ENCODE measurements at places on chromosomes 2 and 18.

DNA sequence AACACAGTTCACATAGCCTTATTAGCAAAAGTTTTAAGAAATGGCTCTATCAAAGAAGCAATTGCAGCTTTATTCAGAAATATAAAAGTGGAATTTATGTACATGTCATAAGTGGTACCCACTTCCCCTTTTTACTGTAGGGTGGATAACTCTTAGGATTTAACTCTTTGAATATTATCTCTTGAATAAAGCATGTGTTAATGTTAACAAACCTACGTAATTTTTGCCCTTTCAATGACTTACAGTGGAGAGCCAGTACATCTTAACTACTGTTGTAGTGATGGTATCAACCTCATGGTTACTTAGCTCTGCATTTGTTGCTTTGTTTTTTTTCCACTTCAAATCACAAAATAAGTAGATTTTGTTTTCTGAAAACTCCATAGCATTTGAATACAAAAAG lies 8.8 kb downstream of the NABP1 start:
- no peak for DNase-seq

DNA sequence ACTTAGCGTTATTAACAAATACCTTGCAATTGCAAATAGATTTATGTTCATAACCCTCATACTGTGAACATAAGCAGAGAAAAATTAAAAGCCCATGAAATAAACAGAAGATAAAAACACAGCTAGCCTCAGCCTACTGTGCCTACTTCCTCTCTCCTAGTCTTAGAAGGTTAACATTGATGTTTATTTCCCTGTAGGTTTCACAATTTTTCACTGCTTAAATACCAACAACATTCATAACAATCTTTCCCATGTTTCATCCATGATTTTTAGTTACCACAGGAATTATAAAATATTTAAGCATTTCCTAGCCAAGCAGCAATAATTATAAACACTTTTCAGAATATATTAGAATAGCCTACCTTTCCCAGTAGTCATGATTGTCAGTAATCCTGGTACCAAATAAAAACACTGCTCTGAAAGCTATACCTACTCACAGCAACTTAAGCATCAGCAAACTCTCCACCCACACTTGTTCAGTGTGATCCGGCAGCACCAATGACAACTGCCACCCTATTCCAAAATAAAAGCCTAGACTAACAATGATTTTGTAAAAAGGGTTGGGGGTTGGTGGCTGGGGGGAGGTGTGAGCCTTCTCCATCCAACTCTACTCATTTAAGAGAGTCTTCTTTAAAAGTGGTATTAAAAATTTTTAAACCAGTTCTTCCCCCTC lies 40.6 kb upstream of the RNU4ATAC start:
- no peak for DNase-seq

DNA sequence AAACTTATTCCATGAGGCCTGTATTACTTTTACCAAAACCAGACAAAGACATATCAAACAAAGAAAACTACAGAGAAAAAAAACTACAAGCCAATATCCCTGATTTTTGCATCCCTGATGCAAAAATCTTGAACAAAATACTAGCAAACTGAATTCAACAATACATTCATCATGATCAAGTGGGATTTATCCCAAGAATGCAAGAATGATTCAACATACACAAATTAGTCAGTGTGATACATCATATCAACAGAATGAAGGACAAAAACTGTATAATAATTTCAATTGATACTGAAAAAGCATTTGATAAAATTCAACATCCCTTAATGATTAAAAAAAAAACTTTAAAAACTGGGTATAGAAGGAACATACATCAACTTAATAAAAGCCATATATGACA lies 106.8 kb downstream of the SLC39A10 start:
- no peak for DNase-seq

GRCh38 chr18:61471541-61471940 lies 138.3 kb downstream of the CDH20 start:
- DNase-seq: no peak

DNA sequence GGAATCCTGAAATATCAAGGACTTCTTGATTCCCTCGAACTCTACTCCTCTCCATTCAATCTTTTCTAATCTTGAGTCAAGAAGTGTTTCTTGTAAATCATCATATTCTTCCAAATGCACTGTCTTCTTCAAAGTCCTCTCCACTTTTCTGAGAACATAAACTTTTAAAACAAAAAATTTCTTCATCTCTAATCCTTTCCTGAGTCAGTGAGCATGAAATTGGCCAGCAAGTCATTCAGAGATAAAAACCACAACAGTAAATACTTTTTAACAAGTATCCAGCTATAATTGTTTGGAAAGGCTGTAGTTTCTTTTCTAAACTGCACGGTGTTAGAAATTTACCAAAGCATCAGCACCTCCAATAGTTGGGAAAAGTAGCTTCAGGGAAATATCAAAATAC lies 312.6 kb upstream of the GALNT5 start:
- no peak for DNase-seq

DNA sequence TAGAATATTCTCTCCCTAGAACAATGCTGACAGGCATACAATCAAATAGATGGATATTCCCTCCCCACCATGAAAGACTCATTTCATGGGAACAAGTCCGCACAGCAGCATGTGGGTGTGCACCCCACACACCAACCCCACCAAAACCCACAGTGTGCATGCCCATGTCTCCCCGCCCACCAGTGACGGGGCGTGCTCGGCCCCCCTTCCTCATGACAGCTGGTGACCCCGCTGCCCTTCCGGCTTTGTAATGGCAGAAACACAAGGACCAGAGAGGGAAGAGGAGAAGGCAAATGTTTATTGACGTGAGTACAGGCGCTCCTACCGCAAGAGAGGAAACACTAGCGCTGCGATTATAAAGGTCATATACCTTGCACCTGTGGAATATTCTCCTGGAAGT lies 30.8 kb upstream of the ODC1 start:
- no peak for DNase-seq

GRCh38 chr2:154952346-154952980 lies 254.0 kb downstream of the KCNJ3 start:
- DNase-seq: no peak

DNA sequence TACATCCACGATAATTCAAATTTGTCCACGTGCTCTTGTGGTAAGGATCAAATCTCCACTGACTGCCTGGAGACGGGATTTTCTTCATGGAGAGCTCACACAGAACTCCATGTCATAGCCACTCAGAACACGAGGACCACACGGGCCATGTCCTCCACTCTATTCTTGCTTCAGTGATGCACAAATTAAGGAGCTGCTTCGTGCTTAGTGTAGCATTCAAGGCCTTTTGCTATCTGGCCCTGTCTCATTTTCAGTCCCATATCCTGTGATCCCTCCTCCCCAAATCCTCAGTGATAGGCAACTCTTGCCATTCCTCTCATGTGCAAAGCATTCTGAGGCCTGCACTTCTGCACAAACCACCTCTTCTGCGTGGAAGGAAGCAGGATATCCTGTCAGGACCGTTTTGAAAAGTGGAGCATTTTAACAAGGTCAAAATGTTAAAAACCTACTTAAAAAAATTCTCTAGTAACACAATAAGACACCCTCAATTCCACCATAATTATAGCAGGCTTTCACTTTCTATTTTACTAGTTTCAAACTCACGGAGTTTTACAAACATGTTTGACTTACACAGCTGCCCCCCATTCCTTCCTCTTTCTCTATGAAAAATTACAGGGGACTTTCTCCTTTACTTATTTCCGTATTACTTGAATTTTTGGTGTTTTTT lies 35.2 kb downstream of the ST3GAL5 start:
- peak; percentile 52 for DNase-seq

DNA sequence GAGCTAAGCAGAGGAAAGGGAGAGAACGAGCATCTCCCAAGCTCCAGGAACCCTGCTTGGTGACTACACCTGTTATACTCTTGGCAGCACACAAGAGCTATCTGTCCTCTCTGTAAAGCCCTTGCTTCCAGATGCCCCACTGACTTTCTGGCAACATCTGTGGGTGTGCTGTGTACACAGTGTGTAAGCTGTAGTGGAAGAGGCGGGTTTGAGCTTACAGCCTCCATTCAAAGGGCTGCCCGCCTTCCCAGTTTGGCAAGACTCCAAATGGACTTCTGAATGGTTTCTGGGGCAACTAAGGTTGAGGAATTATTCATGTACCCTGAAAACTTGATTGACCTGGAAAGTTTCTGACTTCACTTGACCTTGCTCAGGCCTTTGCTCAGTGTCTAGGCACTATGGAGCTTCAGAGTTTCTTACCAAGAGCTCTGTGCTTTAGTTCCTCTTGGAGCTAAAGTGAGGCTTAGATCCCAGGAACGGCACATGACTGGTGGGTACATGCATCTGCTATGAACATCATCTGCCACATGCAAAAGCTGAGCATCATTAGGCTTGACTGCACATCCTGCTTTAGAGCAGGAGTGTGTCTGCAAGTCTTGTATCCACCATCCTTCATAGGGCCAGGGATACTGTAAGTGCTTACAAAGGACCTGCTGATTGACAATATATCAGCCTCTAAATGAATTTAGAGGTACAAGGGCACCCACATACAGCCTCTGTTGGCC lies 290.9 kb upstream of the SIX2 start:
- DNase-seq: no peak

GRCh38 chr2:95329891-95330793 lies 33.0 kb downstream of the KCNIP3 start:
- DNase-seq: no peak

GRCh38 chr18:21703241-21703820 lies 1.2 kb downstream of the ABHD3 start:
- no peak for DNase-seq

- no peak for DNase-seq
Measured at GRCh38 chr2:36453652-36454051, 98.1 kb downstream of the CRIM1 start.

GRCh38 chr2:203993560-203993959 lies 57.0 kb downstream of the ICOS start:
- DNase-seq: no peak

GRCh38 chr2:228282376-228282775 lies 100.9 kb upstream of the SPHKAP start:
- DNase-seq: no peak

DNA sequence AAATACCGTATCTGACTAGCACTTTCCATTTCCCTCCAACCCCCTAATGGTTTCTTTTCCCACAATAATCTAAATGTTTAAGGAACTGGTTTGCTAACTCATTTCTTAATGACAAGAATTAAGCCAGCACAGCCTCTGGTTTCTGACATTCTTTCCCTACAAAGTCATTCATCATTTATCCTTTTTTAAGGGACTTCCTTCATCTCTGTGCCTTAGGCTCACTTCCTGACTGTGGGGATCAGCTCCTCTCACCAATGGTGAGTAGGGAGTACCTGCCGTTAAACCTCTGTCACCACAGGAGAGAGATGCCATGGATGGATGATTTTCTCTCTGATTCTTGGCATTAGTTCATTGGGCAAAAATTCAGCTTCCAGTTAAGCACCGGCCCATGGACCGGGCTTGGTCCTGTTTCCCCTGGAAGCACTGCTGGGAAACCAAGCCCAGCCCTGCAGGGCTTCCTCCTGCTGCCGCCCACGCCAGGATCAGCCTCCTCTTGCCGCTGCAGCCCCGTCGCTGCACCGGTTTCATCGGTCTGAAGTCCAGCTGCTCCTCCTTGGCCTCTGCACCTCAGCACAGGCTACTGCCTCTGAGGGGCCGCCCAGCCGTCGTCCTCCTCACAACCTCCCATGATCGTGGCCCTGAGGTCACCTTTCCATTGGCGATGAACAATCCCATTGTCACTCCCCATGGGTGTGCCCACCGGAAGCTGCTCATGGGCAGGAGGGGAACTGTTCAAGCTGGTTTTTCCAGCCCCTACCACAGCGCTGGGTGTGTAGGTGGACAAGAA lies 64.0 kb upstream of the ZNF516 start:
- no peak for DNase-seq

GRCh38 chr2:207235621-207236020 lies 69.9 kb upstream of the KLF7 start:
- no peak for DNase-seq

DNA sequence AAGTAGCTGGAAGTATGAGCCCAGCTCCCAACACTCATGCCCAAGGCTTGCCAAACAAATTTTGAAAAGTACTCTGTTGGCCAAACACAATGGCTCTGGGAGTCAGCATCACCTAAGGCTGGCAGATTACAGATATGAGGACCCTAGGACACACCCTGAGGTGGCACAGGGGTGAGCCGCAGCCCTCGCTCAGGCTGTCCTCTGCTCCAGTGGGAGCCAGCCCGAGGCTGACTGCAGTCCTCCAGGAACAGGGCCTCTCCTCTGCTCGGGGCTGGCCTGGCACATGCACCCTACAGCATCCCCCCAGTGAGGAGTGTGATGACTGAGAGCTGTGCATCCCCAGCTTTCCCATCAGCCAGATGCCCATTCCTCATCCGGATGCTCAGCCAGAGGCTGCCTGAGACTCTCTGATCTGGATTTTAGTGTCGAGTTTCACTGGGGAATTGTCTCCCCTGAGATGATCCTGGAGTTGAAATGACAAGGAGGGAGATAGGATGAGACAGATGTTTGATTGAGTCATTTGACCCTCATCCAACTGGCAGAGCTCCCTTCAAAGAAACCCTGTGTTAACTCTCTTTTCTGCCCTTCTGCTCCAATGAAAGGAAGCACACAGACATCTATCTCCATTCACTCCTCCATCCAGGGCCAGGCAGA lies 269.3 kb upstream of the NCKAP5 start:
- no peak for DNase-seq

- DNase-seq: no peak
Measured at GRCh38 chr2:80338794-80339193, 34.2 kb upstream of the LRRTM1 start.

DNA sequence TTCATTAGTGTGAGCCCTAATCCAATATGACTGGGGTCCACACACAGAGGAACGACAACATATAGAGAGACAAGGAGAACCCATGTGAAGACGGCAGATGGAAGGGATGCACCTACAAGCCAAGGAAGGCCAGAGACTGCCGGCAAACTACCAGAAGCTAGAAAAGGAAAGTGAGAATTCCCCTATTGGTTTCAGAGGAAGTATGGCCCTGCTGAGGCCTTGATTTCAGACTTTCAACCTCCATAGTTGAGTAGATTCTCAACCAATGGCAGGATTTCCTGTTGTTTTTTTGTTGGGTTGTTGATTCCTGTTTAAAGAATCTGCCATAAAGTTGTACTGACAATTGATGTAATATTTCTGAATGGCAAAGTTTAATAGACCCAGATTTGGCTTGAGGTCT lies 241.5 kb downstream of the SATB2 start:
- DNase-seq: no peak

DNA sequence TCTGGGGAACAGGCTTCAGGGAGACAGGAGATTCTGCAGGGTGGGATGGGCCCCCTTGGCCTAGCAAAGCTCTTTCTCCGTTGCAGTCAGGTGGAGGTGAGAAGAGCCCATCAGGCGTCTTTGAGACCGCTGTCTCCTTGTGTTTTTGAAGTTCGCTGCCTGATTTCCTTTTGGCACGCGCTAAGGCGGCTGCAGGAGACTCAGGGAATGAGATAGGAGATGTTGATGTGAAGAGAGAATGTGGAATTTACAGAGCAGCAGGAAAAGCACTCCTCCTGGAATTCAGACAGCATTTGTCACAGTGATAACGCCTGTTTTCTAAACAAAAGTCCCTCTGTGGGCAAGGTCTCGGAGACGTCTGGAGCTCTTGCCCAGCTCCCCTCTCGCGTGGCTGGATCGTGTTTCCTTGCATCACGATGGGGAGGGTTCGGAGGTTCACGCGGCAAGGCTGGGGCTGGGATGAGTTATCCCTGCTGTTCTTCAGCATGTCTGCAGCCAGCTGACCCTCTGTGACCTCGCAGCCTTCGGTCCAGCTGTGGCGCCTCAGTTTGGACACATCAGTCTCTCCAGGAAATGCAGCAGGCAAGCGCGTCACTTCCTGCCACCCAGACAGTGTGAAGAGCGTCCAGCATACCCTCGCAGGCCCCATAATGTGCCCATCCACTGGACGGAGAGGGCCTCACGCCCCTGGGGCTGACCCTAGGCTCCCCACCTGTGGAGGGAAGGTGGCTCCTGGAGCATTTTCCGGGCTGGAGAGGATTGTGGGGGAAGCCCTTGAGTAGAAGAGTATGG lies 30.2 kb downstream of the GLI2 start:
- no peak for DNase-seq
